Pons (tissue), 1 donor: ENCODE measurements at places on chromosomes 2 and 18.
A peak's percentile ranks its signal among the peaks of the same experiment; 100 is the strongest.

GRCh38 chr18:59050661-59051057 is 89.0 kb upstream of the SEC11C start:
- DNase-seq: no peak

DNA sequence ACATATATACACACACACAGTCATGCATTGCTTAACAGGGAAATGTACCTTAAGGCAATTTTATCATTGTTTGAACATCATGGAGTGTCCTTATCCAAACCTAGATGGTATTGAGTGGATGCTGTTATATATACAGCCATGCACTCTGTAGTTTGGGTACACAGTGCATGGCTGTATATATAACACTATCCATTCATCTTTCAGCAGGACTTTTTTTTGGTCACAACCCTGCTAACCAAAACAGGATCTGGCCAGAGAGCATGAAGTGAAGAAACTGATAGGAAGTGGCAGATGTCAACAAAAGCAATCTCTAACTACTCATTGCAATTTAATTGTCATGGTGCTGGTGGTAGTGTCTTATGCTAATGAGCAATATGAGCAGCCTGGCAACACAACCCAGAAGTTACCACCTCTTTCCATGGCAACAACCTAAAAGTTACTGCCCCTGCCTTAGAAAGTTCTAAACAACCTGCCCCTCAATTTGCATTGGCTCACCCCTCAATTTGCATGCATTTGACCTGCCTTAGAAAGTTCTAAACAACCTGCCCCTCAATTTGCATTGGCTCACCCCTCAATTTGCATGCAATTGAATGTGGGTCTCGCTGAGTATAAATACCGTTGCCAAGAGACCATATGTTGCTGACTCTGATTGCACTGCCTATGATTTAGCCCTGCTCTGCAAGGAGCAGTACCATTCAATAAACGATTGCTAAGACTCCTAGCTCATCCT is 434.9 kb downstream of the DSEL start:
- DNase-seq: no peak

DNA sequence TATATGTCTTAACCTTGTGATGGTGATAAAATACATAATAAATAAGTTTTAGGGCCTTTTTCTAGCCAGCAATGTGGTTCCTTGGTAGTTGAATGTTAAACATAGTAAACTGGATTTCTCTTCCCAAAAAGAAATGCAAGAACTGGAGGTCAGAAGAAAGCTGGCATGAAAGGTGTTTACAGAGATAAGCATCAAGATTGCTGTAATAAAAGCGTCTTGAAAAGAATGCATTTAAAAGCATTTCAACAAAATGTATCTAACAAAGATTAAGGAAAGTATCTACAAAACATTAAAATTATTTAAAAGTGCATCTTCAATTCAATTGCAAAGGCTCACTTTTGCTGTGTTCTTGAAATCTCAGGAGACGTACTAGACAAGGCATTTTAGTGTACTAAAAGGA is 419.0 kb downstream of the ERBB4 start:
- DNase-seq: no peak

- DNase-seq: no peak
Measured at GRCh38 chr2:159322419-159322818, 35.9 kb upstream of the WDSUB1 start.

GRCh38 chr2:1375794-1376193 is 37.5 kb upstream of the TPO start:
- DNase-seq: no peak

GRCh38 chr18:39232937-39233336 is 1667.3 kb upstream of the CELF4 start:
- no peak for DNase-seq

GRCh38 chr2:204114295-204115136 is 178.0 kb downstream of the ICOS start:
- DNase-seq: no peak

- no peak for DNase-seq
Measured at GRCh38 chr2:223560749-223561435, 41.3 kb downstream of the SCG2 start.

DNA sequence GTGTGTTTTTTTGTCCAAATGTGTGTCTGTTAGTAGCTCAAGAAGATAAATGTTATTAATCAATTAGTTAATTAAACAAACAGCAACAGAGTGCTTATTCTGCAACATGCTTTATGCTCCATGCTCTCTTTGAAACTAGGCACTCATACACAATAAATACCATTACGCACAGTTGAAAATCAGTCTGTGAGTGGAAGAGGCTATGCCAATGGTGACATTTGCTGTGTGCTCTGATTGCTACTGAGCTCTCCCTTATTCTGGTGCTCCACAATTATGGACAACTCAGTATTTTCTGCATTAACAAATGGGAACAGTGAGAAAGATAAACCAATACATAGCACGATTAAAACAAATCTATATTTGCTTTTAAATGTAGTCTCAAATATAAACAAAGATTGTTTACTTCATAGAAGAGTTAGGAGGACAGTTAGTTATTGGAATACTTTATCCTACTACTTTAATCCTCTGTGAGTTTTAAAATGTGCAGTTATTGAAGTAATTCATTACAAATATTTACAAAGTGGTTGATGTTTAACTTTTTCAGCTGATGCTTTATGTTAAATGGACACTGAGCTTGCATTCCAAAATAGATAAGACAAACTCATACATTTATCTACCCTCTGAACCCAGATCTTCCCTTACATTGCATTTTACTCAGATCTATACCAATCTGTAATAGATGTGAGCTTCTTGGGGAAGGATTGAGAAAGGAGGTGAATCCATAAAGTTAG is 55.3 kb downstream of the NXPH2 start:
- no peak for DNase-seq

DNA sequence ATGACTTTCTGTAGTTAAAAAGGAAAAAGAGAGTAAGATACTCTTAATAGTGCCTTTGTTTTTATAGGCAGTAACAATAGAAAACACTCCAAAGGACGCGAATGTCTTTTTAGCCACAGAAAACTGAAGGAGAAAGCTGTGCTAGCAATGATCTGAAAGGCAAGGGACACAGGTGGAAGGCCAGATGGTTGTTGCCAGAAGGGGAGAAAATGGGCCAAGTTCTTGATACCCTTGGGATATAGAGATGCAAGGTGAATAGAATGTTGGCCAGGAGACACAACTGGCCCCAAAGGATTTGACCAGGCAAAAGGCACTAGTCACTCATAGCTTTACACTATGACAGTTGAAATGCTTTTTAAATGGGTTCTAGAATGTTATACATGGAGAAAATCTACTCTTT is 180.0 kb downstream of the NRXN1 start:
- DNase-seq: peak; percentile 30

DNA sequence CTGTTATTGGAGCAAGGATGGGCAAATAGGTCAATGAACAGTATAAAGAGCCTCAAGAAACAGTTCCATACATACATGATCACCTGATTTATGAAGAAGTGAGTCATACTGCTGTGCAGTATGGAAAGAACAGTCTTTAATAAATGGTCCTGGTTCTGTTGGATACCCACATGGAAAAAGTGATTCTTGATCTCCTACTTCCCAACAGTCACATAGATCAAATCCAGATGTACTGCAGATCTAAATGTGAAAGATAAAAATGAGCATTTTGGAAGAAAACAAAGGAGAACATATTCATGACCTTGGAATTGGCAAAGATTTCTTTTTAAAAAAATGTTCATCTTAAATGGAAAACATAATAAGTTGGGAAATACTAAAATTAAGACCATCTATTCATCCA is 75.8 kb downstream of the CCDC148 start:
- no peak for DNase-seq

GRCh38 chr2:71517851-71518250 is 64.5 kb downstream of the DYSF start:
- no peak for DNase-seq
